ENCODE measurements at places on chromosomes 16 and 17. TPM values are rescaled to one million over a fixed set of nuclear protein-coding genes. Genes with fewer than 3 reads are reported as not detected.

Gene SLC52A1
- total RNA-seq = not detected

Gene DHRS7C
- not detected for total RNA-seq

Gene MT1F
- total RNA-seq = 0.37 TPM

Gene EPN3
- under 0.01 TPM for total RNA-seq

Gene GRB2
- total RNA-seq = 75.1 TPM
